ENCODE measurements at places on chromosomes 16 and 17. TPM values are rescaled to one million over a fixed set of nuclear protein-coding genes. Genes with fewer than 3 reads are reported as not detected.
A peak's percentile ranks its signal among the peaks of the same experiment; 100 is the strongest.

TBC1D3H gene
- not detected for total RNA-seq

SDR42E2 gene
- total RNA-seq: not detected

MT3 gene
- 0.41 TPM for total RNA-seq

MAP3K14 gene
- 6.9 TPM for total RNA-seq

ABCA6 gene
- 11.0 TPM for total RNA-seq

UBE2G1 gene
- 23.3 TPM for total RNA-seq

ENPP7 gene
- total RNA-seq: 0.13 TPM

TMEM88 gene
- total RNA-seq: 2.1 TPM

CCL3 gene
- 1.2 TPM for total RNA-seq

ANKFY1 gene
- total RNA-seq: 21.9 TPM

MRM1 gene
- 2.8 TPM for total RNA-seq

FOXF1 gene
- 0.41 TPM for total RNA-seq

CD7 gene
- total RNA-seq: 0.98 TPM

NPIPA3 gene
- 1.8 TPM for total RNA-seq

PRSS33 gene
- not detected for total RNA-seq

DNA sequence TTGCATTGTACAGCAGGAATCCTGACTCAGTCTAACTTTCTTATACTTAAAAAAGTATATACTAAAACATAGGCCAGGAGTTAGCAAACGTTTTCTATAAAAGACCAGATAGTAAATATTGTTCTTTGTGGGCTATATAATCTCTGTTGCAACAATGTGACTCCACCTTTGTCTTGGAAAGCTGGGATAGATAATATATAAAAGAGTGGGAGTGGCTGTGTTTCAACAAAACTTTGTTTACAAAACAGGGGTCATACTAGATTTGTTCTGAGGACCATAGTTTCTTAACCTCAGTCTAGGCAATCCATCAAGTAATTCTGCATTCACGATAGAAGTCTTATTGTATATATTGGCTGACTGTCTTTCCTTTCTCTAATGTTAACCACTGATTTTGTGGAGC lies 9.0 kb upstream of the TBC1D3B start:
- H3K4me1 ChIP-seq: no peaks in the 10 kb centered on the region
- no peak overlapping the region for H3K4me3 ChIP-seq
- DNase-seq: no peak

DNA sequence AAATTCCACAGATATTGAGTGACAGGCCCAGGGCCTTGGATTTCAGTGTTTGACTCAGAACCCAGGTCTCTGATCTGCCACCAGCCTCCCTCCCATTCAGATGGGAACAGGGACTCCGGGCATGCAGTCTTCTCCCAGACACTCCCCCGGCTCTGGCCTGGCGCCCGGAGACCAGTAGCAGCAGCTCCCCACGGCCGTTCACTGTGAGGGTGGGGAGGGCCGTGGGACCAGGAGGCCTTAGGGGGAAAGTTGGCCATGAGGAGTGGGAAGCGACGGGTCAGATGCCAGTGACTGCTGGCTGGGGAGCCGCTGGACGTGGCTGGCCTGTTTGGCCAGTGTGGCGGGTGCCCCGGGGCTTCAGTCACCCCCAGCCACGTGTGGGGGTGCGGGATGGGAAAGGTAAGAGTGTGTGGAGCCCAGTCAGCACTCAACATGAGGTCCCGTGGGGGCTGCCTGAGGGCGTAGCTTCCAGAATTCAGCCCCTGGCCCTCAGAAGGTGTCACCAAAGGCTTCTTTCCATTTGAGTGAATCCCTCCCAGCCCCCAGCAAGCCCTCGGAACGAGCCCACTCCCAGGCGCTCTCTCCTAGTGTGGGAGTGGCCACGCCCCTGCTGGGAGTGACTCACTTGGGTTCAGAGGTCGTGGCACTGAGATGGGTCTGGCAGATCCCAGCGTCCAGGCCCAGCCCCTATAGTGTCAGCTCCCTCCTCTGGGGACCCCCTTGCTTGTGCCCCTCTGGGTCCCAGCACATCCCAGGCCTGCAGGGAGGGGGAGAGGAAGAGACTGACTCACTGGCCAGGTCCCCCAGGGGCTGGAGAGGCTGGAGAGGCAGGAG lies 309.4 kb downstream of the SEC14L1 start:
- peak; percentile 33 for DNase-seq
- peak overlapping the region; percentile 69 for H3K27ac ChIP-seq
- no peaks in the 10 kb centered on the region for H3K27me3 ChIP-seq
- peak overlapping the region; percentile 56 for H3K4me3 ChIP-seq

DNA sequence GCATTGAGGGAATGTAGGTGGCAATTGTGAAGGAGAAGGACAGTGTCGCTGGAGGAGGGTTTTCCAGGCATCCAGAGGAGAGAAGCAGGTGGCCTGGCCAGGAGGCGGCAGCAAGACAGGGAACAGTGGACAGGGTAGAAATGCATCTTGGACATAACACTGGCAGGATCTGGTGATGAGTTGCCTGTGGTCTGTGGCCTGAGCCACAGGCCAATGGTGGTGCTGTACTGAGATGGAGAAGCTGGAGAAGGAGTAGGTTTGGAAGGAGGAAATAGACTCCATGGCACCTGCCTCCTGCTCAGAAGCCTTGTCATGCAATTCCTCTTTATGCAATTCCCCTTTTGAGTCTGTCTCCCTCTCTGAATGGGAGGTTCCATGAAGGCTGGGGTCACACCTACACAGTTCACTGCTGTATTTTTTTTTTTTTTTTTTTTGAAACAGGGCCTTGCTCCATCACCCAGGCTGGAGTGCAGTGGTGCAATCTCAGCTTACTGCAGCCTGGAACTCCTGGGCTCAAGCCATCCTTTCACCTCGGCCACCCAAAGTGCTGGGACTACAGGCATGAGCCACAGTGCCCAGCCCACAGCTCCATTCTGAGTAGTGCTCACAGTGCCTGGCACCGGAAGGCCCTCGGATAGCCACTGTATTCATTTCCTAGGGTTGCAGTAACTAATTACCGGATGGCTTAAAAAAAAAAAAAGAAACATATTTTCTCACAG lies 13.5 kb upstream of the CACNG4 start:
- H3K4me3 ChIP-seq: no peak overlapping the region
- no peak overlapping the region for H3K27ac ChIP-seq
- no peaks in the 10 kb centered on the region for H3K4me1 ChIP-seq
- no peaks in the 10 kb centered on the region for H3K36me3 ChIP-seq
- H3K27me3 ChIP-seq: no peaks in the 10 kb centered on the region

DNA sequence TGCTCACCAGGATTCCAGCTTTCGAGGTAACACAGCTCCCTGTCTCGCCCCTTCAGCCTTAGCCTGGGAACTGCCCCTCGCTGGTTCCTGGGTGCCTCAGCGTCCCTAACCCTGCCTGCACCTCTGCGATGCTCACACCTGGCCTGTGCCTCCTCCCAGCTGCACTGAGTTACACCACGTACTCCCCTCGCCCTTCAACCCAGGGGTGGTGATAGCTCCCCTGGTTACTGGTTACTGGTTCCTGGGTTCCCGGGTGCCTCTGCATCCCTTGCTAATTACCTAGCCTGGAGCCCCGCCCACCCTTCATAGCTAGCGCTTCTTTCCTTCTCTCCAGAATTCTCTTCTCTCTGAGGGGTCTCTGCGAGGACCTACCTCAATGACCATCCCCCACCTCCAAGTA lies 65.3 kb upstream of the PLCG2 start:
- DNase-seq: no peak
- H3K36me3 ChIP-seq: no peaks in the 10 kb centered on the region
- H3K27ac ChIP-seq: no peak overlapping the region
- H3K4me1 ChIP-seq: peaks cover 2% of the 10 kb centered on the region
- H3K27me3 ChIP-seq: no peaks in the 10 kb centered on the region
- no peak overlapping the region for H3K4me3 ChIP-seq

- H3K36me3 ChIP-seq: no peaks in the 10 kb centered on the region
- H3K27ac ChIP-seq: no peak overlapping the region
- H3K27me3 ChIP-seq: no peaks in the 10 kb centered on the region
- no peak overlapping the region for H3K4me3 ChIP-seq
Observed at GRCh38 chr17:28501421-28502284, 4.5 kb upstream of the FOXN1 start.

DNA sequence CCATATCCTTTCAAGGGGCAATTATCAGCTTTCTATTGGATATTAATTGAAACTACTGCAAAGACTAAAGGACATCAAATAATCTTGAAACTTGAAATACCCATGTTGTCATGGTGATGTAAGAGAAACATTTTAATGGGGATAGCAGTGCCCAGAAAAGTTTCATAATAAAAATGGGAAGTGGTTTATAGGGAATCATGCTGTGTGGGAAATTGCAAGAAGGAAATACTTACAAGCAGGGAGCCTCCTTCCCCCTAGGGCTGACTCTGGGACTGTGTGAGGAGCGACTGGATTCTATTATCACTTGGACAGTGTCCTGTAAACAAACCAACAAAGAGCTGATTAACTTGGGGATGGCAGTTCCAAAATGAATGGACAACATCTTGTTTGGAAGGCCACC lies 1393.1 kb upstream of the GOT2 start:
- no peak for DNase-seq
- H3K4me3 ChIP-seq: no peak overlapping the region
- H3K36me3 ChIP-seq: no peaks in the 10 kb centered on the region
- H3K27me3 ChIP-seq: no peaks in the 10 kb centered on the region
- no peak overlapping the region for H3K27ac ChIP-seq
- no peaks in the 10 kb centered on the region for H3K4me1 ChIP-seq

DNA sequence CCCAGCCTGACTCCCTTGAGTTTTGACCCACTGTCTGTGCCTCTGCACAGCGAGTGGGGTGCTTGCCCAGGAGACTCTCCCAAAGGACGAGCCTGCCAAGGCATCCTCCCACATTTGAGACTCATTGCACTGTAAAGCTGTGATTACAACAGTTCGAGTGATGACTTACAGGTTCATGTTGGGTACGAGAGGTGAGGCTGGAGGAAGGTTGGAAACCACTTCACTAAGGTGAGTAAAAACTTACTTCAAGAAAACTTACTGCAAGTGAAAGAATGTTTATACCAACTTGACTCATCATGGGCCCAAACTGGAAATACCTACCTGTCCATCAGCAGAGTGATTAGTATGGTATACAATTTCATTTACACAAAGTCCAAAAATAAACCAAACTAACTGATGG lies 360.1 kb upstream of the CDH11 start:
- no peak overlapping the region for H3K27ac ChIP-seq
- no peaks in the 10 kb centered on the region for H3K4me1 ChIP-seq
- no peak overlapping the region for H3K4me3 ChIP-seq
- no peaks in the 10 kb centered on the region for H3K27me3 ChIP-seq

DNA sequence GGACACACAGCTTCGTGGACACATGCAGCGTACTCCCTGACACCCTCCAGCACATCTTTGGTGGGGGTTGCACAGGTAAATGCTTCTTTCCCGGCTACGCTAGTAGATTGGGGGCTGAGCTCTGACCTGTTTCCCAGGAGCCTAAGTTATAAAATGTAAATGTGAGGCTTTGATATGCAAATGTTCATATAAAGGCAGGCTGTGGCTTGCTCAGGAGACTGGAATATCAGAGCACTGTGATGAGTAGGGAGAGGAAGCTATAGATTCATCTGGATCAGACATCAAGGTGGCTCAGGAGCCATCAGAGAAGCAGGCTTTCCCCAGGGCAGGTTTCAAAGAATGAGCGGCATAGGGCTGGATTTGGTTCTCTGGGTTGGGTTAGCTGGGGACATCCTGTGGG lies 3.4 kb upstream of the ETV4 start:
- no peak overlapping the region for H3K27ac ChIP-seq
- H3K36me3 ChIP-seq: no peaks in the 10 kb centered on the region
- H3K4me1 ChIP-seq: peaks cover 7% of the 10 kb centered on the region
- DNase-seq: no peak

- H3K36me3 ChIP-seq: no peaks in the 10 kb centered on the region
- H3K4me1 ChIP-seq: no peaks in the 10 kb centered on the region
- no peak overlapping the region for H3K27ac ChIP-seq
- DNase-seq: no peak
Observed at GRCh38 chr17:47897561-47897960, 1.5 kb downstream of the SP2 start.
